GDM1 (cell line): ENCODE measurements at places on chromosomes 1 and 21.
A peak's percentile ranks its signal among the peaks of the same experiment; 100 is the strongest.

GRCh38 chr21:43031121-43031619 lies 44.5 kb downstream of the CBS start:
- no peak for DNase-seq

- DNase-seq: no peak
These were observed 33.3 kb downstream of the EXTL2 start for GRCh38 chr1:100861379-100861778.

DNA sequence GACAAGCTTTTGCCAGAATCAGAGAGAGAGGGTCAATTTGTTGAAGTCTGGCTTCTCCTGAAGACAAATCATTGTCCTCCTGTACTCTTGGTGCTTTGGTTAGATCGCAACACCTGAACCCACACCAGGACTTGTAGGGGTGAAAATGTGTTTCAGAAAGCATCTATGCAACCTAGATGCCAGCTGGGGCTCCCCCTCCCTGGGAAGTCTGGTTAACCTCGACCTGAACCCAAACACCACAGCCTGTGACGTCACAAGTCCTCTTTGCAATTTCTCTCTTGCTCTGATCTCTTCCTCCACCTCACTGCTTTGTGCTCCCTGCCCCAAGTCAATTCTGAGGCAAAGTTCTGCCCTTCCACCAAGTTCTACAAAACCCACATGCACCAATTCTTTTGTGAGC lies 42.8 kb upstream of the USP24 start:
- no peak for DNase-seq

- DNase-seq: no peak
These were observed 6.1 kb upstream of the NPHP4 start for GRCh38 chr1:5998051-5998905.

DNA sequence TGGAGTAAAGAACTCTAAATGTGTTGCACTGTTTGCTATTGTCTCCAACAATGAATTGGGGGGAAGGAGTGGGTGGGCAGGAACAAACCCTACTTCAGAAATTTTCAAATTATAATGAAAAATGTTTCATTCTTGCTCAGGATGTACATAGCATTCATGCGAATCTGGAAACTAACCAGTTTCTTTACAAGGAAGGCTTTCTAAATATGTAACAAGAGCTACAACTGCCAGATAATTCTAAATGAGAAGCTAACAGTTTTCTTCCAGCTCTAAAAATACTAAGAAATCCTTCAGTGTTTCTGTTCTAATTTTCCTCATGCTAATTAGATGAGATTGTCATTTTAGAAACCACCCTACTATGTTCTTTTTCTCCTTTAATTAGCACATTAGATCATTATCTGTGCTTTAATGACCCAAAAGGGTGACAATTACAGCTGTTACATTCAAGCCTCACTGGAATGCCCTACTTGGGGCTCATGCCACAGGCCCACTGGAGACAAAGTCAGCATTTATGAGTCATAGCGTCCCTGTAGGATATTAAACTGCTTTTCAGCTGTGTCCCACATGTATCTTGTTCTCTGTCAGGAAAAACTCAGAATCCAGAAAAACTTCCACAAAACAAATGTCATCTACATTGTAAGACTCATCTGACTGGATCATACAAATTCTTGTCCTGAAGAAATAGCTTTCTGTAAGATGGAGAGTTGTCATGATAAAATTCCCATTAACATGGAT lies 804.6 kb upstream of the CXADR start:
- no peak for DNase-seq

DNA sequence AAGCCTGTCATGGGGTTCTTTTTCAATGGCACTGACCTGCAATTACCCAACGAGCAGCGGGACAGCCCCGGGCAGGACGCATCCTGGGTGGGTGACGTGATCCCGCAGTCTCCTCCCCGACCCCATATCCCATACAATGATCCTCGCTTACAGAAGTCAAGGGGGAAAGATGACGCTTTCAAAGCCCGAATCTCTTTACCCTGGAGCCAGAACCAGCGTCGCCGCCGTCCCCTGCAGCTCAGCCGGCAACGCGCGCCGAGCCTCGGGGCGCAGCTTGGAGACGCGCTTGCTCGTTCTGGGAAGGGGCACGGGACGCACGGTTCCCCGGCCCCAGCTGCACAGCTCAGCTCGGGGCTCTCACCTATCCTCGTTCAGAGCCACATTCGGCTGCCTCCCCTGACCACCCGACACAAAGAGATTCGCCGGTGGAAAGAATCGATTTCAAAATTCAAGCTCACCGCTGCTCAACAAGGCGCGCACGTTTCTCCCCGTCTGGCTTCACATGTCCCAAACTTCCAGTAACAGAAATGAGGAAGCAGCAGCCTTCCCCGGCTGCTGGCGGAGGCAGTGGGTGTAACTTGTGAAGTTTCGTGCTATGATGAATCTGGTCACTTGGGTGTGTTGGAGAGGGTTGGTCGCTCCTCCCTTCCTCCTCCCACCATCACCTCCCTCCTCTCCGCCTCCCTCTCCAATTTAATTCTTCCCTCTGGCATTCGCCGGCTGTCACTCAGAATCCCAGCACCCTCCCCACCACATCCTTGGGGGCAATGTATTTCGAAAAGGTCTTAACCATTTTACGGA lies at the start of gene TIAM1:
TIAM1 (minus strand) TSS at position 582 of the 801 bp plus-strand sequence. CDS start 77,289 bp downstream, outside the sequence.
- no peak for DNase-seq

DNA sequence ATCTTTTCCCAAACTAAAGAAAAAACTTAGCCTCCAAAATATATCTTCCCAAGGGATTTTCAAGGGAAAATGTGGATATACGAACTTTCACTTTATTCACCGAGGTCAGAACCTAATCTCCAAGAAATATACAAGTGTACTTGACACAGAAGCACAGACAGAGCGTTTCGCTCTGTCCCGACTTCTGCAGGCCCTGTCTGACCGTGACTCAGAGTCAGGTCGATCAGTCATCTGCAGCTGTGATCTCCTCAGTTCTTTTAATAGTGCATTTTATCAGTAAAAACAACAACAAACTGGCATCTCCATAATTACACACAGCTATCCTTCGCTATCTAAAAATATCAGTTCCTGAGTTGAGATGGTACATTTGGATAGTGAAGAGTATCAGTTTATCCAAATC lies 226.6 kb downstream of the TM2D1 start:
- no peak for DNase-seq

DNA sequence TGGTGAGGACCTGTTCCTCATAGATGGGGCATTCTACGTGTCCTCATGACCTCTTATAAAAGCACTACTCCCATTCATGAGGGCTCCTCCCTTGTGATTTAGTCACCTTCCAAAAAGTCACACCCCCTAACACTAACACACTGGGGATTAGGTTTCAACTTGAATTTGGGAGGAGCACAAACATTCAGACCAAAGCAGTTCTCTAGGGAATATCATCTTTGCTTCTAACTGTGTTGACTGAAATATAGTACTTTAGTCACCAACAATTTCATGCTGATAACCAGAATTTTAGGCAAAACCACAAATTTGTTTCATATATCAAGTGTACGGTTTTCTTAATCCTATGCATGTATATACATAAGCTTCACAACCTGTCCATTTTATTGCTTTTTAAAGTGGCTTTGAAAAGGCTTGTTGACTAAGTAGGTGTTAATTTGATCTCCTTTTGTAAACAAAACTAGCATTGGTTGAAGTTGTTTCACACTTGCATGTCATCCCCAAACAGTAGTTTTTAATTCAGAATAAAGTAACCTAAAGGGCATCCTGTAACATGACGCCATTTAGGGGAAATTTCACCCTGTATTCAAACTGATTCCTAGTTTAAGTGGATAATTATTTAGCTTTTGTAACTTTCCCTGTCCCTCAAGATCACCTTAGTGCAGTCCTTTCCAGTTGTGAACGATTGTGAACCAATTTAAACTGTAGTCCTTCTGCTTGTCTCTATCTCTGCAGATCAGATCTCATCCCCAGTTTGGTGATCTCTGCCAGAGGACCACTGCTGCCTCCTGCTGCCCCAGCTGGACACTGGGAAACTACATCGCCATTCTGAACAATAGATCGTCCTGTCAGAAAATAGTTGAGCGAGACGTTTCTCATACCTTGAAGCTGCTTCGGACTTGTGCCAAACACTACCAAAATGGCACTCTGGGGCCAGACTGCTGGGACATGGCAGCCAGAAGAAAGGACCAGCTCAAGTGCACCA lies 141.1 kb downstream of the TLR5 start:
- DNase-seq: no peak

DNA sequence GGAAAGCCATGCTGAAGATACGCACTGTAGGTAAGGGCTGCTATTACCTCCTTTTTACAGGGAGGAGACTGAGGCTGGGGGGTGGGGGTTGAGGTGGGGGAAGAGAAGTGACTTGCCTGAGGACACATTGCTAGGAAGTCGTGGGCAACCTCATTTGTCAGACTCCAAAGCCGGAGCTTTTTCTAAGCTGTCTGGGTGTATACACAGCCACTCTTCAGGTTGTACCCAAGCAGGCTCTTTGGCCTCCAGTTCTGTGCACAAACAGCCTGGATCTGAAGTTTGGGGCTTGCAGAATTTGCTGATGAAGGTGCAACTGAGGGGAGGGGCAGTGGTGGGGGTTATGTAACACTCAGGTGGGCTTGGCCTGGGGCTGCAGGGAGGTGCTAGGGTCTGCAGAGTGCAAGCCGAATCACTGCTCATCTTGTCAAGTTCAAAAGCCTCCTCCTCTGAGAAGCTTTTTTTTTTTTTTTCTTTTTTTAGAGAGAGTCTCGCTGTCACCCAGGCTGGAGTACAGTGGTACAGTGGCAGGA lies 16.9 kb downstream of the TINAGL1 start:
- DNase-seq: no peak

GRCh38 chr1:179996099-179996498 lies 41.5 kb downstream of the CEP350 start:
- DNase-seq: no peak

- no peak for DNase-seq
These were observed 81.0 kb upstream of the VAV3 start for GRCh38 chr1:108046026-108046425.

DNA sequence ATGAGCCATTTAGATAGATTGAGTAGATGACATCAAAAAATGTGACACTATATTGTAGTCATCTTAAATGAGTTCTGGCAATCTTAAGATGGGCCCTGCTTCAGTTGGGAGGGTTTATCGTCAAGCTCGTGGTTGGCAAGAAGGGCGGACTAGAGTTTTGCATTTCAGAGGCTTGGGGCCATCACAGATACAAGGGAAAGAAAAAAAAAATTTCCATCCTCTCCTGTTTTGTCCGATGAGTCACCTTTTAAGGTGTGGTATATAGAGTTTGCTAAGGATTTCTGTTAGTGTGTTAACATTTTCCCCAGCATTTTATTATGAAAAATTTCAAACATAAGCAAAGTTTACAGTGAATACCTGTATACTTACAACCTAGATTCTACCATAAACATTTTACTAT lies 31.8 kb upstream of the KCNQ4 start:
- no peak for DNase-seq

DNA sequence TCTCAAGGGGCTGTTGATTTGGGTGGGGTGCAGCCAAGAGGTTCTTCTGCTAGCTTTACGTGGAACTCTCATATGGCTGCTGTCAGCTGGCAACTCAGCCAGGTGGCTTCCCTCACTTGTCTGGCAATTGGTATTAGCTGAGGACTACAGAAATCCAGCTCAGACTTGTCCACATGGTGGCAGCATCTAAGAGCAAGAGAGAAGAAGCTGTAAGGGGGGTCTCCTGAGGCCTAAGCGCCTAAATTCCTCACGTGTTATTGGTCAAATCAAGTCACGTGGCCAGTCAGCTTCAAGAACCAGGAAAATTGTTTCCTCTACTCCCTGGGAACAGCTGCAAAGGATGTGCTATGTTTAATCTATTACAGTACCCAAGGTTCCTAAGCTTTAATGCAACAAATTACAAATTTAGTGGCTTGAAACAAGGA lies 4.2 kb upstream of the DYRK3 start:
- DNase-seq: peak; percentile 64

GRCh38 chr1:154784924-154785531 lies 85.1 kb downstream of the KCNN3 start:
- no peak for DNase-seq

GRCh38 chr1:25338986-25339385 lies 852 bp downstream of the TMEM50A start:
- no peak for DNase-seq
